ENCODE measurements at places on chromosomes 6 and 20. TPM values are rescaled to one million over a fixed set of nuclear protein-coding genes. Genes with fewer than 3 reads are reported as not detected.
A peak's percentile ranks its signal among the peaks of the same experiment; 100 is the strongest.

HLA-DRB1 gene
- 189 TPM for total RNA-seq

OPRL1 gene
- total RNA-seq = 0.99 TPM

TRIM15 gene
- not detected for total RNA-seq

TNF gene
- 65.1 TPM for total RNA-seq

NSFL1C gene
- 65.0 TPM for total RNA-seq

EPPIN gene
- not detected for total RNA-seq

DNA sequence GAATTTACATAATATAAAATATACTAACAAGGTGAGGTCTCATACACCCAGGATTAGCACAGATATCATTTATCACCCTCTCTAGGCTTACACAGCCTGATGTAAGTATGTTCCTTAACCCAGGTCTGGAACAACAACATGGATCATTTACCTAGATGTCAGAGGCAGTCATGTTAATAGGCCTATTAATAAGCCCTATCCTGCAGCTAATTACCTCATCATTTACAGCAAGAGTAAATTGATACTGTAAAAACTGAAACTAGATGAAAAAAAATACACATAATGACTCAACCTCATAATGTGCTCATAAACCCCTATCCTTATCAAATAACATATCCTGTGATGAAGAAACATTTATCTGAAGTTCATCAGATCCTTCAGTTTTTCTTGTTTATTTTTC, 334.3 kb upstream of the MANEA start:
- no peak overlapping the region for H3K27ac ChIP-seq
- H3K36me3 ChIP-seq = no peaks in the 10 kb centered on the region
- H3K4me1 ChIP-seq = no peaks in the 10 kb centered on the region
- DNase-seq = no peak
- no peak overlapping the region for H3K4me3 ChIP-seq

GRCh38 chr6:84769306-84769705, 4.9 kb upstream of the TBX18 start:
- H3K27ac ChIP-seq = no peak overlapping the region
- no peak for DNase-seq
- H3K4me1 ChIP-seq = peaks cover 1% of the 10 kb centered on the region
- H3K36me3 ChIP-seq = peaks cover 4% of the 10 kb centered on the region
- no peak overlapping the region for H3K4me3 ChIP-seq

DNA sequence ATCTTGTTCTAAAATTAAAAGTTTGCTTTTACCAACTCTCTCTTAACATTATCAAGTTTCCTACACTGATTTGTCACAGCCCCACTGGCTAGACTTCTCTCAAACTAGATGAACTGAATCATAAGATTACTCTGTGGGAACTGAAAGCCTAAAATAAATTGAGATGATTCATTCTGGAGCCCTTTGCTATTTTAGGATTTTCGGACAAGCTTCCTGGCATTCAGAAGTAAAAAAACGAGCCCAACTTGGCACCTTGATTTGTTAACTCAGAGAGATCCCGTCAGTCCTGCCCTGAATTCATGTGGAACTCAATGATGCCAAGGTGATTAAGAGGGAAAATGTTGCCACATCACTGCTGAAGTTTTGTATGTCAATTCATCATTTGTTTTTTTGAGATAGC, 122.0 kb upstream of the NRSN1 start:
- no peaks in the 10 kb centered on the region for H3K4me1 ChIP-seq
- DNase-seq = no peak
- no peak overlapping the region for H3K27ac ChIP-seq
- no peak overlapping the region for H3K4me3 ChIP-seq
- H3K27me3 ChIP-seq = no peaks in the 10 kb centered on the region

DNA sequence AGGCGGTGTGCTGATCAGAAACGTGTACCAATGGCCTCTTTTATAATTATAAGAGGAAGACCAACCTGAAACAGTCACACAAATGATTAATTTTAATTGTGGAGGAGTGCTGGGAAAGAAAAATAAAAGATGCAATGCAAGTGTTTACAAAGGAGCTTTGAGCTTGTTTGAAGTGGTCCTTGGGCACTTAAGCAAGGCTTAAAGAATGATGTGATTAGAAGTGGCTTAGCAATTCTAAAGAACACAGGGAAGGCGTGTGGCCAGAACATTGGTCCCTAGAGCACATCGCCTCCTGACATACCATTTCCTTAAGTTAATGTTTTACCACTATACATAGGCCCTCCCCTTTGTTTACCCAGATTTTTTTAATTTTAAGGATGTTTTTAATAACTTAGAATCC, 26.1 kb downstream of the PTPN1 start:
- no peak overlapping the region for H3K4me3 ChIP-seq
- peaks cover 58% of the 10 kb centered on the region for H3K4me1 ChIP-seq
- H3K27me3 ChIP-seq = no peaks in the 10 kb centered on the region

DNA sequence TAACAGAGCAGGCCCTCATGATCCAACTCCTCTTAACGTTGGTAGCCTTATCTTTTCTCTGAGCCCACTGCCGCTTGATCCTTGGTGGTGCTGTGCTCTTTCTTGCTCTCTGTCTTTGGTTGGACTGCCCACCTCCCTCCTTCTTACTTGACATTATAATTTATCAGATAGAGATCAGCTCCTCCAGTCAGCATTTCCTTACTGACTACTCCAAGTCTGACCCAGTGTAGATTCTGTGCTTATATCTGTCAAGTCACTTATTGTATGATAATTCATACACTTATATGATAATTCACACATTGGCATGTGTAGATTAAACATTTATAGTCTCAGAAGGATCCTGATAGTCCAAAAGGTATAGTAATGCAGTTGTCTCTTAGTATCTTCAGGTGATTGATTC, 18.1 kb downstream of the PTPRA start:
- H3K36me3 ChIP-seq = peaks cover 46% of the 10 kb centered on the region
- no peak overlapping the region for H3K27ac ChIP-seq
- H3K27me3 ChIP-seq = no peaks in the 10 kb centered on the region

DNA sequence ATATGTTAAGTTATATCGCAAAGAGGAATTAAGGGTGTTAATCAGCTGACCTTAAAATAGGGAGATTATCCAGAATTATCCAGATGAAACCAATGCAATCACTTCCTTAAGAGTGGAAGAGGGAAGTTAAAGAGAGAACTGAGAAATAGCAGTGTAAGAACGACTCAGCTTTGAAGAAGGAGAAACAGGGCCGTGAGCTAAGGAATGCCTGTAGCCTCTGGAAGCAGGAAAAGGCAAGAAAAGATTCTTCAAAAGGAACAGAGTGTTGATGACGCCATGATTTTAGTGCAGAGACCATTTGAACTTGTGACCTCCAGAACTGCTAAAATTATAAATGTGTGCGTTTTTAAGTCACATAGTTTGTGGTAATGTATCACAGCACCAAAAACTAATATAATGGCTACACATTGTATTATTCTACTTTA, 32.7 kb downstream of the ILRUN start:
- no peak overlapping the region for H3K4me3 ChIP-seq
- H3K36me3 ChIP-seq = peaks cover 24% of the 10 kb centered on the region
- no peaks in the 10 kb centered on the region for H3K27me3 ChIP-seq
- H3K4me1 ChIP-seq = peaks cover 51% of the 10 kb centered on the region
- peak overlapping the region; percentile 94 for H3K27ac ChIP-seq

DNA sequence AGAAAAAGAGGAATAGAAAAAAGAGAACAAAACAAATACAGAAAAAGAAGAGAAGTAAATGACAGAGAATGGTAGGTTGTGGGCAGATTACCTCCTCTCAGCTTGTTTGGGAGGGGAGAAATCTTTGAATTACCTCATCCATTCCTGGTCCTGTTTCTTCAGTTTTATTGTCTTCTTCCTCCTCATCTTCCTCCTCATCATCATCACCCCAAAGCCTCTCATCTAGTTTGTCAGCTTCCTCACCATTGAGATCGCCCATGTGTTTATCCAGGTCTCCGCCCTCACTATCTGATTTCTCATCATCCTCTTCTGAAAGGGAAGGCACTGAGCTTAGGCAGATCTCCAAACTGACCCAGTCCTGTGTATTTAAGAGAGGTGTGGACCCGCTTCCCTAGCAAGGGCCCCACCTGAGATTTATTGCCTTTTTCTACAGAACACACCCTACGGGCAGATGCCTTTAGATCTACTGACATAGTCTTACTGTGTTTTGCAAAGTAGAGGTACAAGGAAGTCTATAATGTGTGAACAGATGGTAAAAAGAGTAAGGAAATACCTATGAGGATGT, 24.2 kb upstream of the LYRM2 start:
- DNase-seq = no peak
- no peak overlapping the region for H3K4me3 ChIP-seq
- H3K27ac ChIP-seq = no peak overlapping the region
- peaks cover 33% of the 10 kb centered on the region for H3K36me3 ChIP-seq

All from activated CD8-positive, alpha-beta memory T cell treated with anti-CD3 and anti-CD28 coated beads, Interleukin-2, amount 10 ng/mL, durations not matched to agents 7 days and 5 days (primary cell).